ENCODE measurements at places on chromosomes 5 and 9.

- DNase-seq = no peak
Observed at GRCh38 chr9:124348363-124348762, 66.9 kb downstream of the PSMB7 start.

GRCh38 chr9:121503444-121503843, 3.8 kb upstream of the GGTA1 start:
- no peak for DNase-seq

DNA sequence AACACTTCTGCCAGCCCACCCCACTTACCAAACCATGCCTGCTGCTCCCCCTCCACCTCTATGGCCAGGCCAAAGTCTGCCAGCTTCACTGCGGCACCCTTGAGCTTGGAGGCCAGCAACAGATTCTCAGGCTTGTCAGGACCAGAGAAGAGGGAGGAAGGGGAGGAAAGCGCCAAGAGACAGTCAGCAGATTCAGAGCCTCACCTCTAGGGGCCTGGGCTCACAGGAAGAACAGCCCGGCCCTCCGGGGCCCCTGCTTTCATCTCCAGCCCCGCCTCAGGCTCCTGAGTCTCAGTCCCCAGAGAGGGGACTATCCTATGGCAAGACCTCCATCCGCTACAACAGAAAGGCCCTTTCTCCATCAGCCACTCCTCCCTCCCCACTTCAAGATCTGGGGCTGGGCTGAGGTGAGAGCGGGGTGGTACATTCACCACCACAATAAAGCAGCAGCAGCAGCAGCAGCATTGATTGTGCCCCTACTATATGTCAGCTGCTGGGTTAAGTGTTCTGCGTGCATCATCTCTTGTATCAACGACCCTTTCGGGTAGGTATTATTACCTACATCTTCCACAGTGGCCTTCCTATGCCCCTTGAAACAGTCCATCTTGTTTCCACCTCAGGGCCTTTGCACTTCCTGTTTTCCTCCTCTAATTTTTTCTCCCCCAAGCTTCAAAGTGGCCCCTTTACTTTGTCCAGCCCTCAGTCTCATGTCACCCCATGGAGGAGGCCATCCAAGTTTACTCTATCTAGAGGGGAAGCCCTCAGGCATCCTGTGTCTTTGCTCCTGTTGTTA, 36.0 kb downstream of the CAMK2A start:
- DNase-seq = no peak

DNA sequence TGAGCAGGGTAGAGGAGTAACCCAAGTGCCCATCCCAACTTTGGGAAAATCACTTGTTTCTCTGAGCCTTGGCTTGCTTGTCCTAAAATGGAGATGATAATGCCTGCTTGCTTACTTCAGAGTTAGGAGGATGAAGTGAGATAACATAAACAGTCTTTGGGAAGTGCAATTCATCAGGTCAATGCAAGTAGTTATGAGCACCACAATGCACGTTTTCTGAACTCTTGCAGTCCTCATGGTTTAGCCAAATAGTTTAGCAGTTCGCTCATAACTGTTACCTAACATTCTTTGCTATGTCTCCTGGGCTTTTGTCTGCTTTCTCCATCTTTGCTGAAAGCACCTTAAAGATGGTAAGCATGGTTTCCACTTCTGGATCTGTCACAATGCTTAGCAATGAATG, 270.0 kb downstream of the ADAMTSL1 start:
- DNase-seq = no peak

All from dermis microvascular lymphatic vessel endothelial cell (primary cell).